Kidney tubule cell (primary cell): ENCODE measurements at places on chromosomes 1 and 21.

DNA sequence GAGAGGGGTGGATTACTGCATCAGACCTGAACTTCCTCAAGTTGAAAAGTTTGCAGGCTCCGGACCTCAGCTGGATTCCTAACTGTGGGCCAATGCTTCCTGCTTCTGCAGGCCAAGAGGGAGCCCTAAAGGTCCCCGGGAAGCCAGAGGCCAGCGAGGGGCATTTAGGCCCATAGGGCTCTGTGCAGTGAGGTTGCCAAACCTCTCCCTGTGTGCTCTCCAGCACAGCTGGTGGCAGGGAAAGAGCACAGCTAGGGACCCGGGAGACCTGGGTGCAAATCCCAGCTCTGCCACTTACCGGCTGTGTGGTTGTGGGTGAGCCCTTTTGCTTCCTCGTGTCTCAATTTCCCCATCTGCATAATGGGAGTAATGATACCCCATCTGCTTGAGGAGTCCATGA lies 100.5 kb downstream of the PAX7 start:
- no peak for DNase-seq

- no peak for DNase-seq
These were observed 253.7 kb downstream of the HHAT start for GRCh38 chr1:210582205-210582970.

GRCh38 chr21:46128106-46128932 lies 27.1 kb downstream of the FTCD start:
- no peak for DNase-seq

- peak; percentile 62 for DNase-seq
These were observed 102.7 kb downstream of the LYST start for GRCh38 chr1:235763962-235764361.

DNA sequence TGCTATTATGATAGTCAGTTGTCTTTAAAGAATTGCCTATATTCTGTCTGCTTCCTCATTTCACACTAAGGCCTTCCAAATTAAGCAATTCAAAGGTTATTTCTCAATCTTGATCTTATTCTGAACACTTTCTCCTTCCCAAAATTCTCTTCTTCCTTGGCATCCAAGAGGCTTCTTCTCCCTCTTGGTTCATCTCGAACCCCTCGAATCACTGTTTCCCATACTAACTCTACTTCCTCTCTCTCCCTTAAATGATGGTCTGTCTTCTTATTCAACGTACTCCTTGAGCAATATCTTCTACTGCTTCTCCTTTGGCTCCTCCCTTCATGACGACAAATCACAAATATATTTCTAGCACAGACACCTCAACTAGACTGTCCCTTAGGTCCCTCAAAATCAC lies 4.5 kb downstream of the COPA start:
- no peak for DNase-seq

GRCh38 chr1:244796719-244797406 lies 38.6 kb upstream of the COX20 start:
- peak; percentile 64 for DNase-seq

DNA sequence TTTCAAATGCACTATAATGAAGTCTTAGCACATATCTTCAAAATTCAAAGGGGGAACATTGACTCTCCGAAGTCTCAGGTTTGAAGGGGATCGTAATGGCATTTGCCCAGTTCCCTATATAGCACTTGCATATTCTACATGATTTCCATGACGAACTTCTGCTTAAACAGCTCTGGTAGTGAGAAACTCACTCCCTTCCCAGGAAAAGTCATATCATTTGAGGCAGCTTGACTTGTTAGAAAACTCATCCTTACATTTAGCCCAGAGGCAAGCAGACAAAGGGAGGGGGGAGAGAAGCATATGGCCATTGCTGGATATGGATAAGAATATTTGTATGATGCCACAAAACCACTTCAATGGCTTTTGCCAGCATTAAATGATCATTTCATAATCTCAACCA lies 27.0 kb upstream of the TTLL7 start:
- no peak for DNase-seq

DNA sequence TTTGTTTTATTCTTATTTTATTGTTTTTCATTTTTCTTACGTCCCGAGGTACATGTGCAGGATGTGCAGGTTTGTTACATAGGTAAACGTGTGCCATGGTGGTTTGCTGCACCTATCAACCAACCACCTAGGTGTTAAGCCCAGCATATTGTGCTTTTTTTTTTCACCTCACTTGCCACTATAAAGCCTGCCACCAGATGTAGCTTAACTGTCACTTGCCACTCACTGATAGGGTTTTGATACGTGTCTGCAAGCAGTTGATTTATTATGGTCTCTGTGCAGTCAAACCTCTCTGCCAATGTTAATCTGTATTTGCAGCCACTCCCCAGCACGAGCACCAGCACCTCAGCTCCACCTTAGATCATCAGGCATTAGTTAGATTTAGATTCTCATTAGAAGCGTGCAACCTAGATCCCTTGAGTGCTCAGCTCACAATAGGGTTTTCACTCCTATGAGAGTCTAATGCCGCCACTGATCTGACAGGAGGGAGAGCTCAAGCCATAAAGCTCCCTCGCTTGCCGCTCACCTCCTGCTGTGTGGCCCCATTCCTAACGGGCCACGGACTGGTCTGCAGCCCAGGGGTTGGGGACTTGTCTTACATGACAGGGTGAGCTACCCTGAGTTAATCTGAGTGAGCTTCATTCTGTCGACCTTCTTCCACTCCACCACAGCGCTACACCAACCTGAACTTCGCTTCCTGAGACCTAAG lies 17.9 kb upstream of the ABCG1 start:
- no peak for DNase-seq

DNA sequence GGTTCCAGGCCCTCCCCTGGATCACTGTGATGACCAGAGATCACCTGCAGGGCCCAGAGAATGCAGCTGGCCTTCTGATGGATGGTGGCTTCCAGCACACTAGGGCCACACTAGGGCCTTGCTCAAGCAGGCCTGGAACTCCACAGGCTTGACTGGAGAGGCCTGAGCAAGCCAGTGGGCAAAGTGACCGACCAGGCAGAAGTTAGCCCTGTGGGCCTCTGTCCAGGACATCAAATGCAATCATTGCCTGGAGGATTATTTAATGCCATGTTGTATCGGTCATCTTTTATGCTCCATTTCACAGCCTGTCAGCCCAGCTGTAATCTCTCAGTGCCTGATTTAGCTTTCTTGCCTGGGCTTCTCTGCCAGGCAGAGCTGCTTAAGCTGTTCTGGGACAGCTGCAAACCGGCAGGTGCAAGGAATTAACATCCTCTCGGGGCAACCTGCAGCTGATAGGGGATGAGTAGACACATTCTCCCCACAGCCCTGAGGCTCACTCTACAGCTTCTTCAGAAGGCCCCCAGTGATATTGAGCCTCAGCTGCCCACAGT lies 17.7 kb downstream of the NENF start:
- DNase-seq: peak; percentile 17

DNA sequence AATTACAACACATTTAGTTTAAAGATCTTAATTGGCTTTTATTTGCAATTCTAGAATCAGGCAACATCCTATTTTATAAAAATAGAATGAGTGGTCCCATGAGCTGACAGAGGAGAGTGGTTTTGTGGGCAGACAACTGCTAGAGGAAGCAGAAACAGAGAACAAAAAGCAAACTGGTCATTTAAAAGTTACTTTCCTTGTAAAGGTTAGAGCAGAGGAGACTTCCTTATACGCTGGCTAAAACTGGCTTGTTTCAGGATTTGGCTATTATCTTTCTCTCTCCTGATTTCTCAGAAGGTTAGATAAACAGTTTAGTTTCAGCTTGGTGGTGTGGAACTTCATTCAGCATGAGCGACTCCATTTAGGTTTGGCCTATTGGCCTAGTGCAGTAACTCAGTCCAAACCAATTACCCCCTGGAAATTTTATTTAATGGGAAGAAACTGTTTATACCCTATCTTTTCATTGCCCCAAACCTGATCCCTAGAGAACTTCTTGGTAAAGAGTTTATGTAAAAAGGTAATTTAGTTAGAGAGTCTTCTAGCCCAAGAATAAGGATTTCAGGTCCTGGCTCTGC lies 32.2 kb upstream of the IL20 start:
- DNase-seq: no peak

GRCh38 chr1:110914676-110915075 lies 41.7 kb downstream of the CD53 start:
- no peak for DNase-seq

DNA sequence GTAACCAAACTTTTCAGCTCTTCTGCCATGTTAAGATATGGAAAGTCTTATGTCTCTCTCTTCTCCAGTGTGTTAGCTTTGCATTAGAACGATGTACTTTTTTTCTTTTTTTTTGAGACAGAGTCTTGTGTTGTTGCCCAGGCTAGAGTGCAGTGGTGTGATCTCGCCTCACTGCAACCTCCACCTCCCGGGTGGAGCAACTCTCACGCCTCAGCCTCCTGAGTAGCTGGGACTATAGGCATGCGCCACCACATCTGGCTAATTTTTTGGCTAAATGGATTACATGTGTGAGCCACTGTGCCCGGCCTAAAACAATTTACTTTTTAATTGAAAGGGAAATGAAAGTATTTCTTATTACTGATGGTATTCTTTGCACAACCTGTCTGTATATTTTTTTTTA lies 35.8 kb downstream of the SPEN start:
- no peak for DNase-seq

DNA sequence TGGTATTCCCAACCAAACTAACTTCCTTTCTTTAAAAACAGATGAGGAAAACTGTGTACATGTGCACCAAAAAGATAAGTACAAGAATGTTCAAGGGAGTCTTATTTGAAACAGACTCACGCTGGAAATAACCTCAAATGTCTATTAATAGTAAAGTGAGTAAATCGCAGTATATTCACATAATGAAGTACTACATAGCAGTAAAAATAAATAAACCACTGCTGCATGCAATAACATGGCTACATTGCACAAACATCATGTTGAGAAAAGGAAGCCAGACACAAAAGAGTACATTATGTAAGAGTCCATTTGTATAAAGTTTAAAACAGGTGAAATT lies 5.2 kb upstream of the DENND2D start:
- DNase-seq: no peak

DNA sequence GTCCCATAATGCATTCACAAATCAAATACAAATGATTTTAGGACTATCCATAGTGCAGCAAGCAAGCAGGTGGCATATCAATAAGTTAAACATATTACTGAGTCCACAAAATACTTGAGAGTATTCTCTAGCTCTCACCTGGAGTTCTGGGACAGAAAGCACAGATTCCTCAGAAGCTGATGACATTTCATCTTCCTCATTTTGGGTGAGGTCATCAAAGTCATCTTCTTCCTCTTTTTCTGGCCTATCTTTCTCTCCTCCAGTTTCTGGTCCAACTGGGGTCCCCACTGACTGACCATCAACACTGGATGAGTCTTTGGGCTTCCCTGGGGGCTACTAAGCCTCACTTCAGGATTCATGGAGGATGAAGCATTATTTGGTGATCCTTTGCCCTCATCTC lies 38.9 kb downstream of the YY1AP1 start:
- DNase-seq: no peak

DNA sequence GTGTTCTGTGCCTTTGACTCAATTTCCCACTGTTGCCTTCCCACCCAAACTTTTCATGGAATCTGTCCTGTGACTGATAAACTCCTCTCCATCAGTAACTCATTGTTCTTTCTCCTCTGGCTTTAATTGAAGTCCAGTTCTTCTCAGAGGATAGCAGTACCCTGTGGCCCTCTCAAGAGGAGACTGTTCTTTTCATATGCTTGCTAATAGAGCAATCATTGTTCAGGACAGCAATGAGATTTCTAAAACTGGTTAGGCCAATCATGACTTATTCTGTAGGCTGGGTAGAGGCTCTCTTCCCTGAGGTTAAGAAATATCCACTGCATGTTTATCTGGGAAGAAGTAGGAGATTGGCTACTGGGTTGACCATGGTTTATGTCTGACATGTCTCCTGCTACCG lies 98.8 kb downstream of the CHD1L start:
- no peak for DNase-seq

- DNase-seq: no peak
These were observed 116.5 kb upstream of the IRF2BP2 start for GRCh38 chr1:234726359-234726943.

GRCh38 chr1:190633488-190633887 lies 155.8 kb upstream of the BRINP3 start:
- no peak for DNase-seq

DNA sequence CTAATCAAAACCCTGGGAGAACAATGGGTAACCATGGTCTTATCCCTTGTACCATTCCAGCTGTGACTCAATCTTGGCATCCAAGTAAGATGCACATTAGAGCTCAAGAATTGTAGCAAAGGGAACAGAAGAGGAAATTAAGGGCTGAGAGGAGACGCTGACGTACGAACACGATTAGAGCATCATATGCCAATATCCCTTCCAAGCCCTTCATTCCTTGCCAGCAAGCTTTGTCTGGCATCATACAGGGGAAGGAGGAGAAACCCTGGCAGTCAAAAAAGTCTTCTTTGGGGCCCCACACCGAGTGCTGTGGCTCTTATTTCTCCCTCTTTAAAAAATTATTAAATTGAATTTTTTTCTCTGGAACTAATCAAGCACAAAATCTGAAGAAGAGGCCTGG lies 120.9 kb downstream of the ASTN1 start:
- no peak for DNase-seq

DNA sequence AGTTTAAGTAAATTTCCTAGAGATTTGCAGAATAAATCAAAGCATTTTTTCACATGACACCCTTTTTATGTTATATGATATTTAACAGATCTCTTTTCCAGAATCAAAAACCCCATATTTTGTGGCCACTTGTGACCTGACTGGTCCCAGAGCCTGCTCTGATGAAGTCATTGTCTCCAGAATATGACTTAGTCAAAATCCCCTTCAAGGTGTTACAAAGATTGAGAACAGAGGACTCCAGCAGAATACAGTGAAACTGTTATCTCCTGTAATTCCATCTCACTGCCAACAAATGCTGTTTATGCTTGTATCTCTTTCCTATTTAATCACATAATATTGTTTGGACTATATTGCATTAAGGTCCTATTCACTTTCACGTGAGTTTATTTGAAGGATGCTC lies 25.6 kb downstream of the RGS1 start:
- no peak for DNase-seq

DNA sequence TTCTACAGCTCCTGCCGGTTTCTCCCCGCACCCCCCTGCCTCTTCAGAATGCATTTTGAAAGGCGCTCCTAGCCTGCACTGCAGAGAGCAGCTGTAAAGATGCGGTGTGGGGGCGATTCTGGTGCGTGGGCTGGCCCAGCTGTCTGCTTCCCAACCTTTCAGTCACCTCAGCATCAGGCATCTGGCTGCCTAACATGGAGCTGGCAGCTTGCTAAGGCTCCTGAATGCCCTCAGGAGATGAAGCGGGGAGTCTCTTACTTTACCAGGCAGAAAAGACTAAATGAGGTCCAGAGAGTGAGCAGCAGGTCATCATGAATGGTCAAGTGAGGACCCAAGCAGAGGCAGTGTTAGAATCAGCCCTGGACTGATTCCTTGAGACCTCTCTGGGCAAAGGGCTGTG lies 8.7 kb downstream of the IER5 start:
- no peak for DNase-seq

- no peak for DNase-seq
These were observed 64.8 kb upstream of the WNT4 start for GRCh38 chr1:22207511-22208267.
